ENCODE measurements at places on chromosomes 16 and 17. TPM values are rescaled to one million over a fixed set of nuclear protein-coding genes. Genes with fewer than 3 reads are reported as not detected.

The ADGRG3 gene
- total RNA-seq: 2.5 TPM

The ZNF205 gene
- 6.1 TPM for total RNA-seq

The COPS3 gene
- total RNA-seq: 58.9 TPM

The TMED6 gene
- not detected for total RNA-seq

The DPEP1 gene
- total RNA-seq: 2.4 TPM

The ALDOC gene
- 15.4 TPM for total RNA-seq

The ASGR1 gene
- total RNA-seq: 3.7 TPM

The CACNG4 gene
- total RNA-seq: 2.0 TPM

The SULT1A2 gene
- 0.39 TPM for total RNA-seq

The MYL4 gene
- total RNA-seq: 36.7 TPM

The PLXDC1 gene
- total RNA-seq: 5.4 TPM

The MMP15 gene
- 6.6 TPM for total RNA-seq

The CCT6B gene
- 3.2 TPM for total RNA-seq

The CA7 gene
- total RNA-seq: not detected

The MKS1 gene
- total RNA-seq: 11.0 TPM

The LGALS9B gene
- 1.2 TPM for total RNA-seq

The CPNE2 gene
- 20.6 TPM for total RNA-seq

The CTRB1 gene
- total RNA-seq: not detected

The KRT33A gene
- total RNA-seq: 22.0 TPM

The ZNF624 gene
- 12.8 TPM for total RNA-seq

The AATK gene
- total RNA-seq: 2.8 TPM

The KLHL10 gene
- total RNA-seq: 0.20 TPM

The IRX6 gene
- total RNA-seq: 3.1 TPM

The KRT15 gene
- total RNA-seq: 348 TPM

The ZNRF1 gene
- 9.0 TPM for total RNA-seq

The GRAPL gene
- total RNA-seq: 0.89 TPM

The DLX4 gene
- total RNA-seq: 2.3 TPM

The KRT28 gene
- 152 TPM for total RNA-seq

The PTGES3L gene
- 4.8 TPM for total RNA-seq

The ADGRG1 gene
- total RNA-seq: 32.0 TPM

The NOL3 gene
- total RNA-seq: 14.3 TPM

Measured in skin of body (tissue), 3 donors.